ENCODE measurements at places on chromosomes 6 and 20. TPM values are rescaled to one million over a fixed set of nuclear protein-coding genes. Genes with fewer than 3 reads are reported as not detected.

DNA sequence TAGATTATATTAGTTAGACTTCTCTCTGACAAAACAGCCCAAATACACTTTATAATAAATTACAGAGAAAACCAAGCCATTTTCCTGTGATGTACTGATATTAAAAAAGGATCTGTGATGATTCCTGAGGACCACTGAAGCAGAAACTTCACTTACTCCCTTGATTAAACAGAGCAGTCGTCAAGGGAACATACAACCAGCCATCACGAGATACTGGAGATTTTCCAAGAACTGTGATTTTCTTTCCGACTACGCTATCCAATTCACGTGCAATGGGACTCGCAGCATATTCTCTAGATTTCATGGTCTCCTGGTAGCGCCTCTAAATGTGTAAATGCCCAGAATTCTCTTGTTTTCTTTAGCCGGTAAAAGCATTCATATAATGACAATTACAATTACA, 377.4 kb downstream of the PHF3 start:
- peaks cover 7% of the 10 kb centered on the region for H3K4me1 ChIP-seq
- no peak overlapping the region for H3K4me3 ChIP-seq
- no peak for DNase-seq
- H3K27ac ChIP-seq = no peak overlapping the region
- no peaks in the 10 kb centered on the region for H3K27me3 ChIP-seq
- H3K36me3 ChIP-seq = no peaks in the 10 kb centered on the region

DNA sequence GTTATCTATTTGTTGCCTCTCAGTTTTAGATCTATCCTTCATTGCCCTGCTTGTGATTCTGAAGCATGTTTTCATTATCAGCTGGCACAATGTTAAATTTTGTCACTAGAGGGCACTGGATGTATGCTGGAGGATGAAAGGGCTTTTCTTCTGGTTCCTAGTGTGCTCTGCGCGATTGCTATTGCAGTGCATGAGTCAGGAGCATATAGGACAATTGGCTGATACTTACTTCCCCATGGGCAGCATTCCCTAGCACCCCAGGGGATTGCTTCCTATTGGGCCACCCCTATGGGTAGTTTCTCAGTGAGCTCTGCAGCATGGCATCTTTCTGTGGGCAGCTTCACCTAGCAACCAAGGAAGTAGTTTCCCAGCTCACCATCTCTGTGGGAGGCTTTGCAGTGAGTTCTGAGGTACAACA, 280.3 kb upstream of the SYNCRIP start:
- no peak overlapping the region for H3K27ac ChIP-seq
- DNase-seq = no peak
- H3K4me1 ChIP-seq = no peaks in the 10 kb centered on the region
- H3K36me3 ChIP-seq = no peaks in the 10 kb centered on the region

DNA sequence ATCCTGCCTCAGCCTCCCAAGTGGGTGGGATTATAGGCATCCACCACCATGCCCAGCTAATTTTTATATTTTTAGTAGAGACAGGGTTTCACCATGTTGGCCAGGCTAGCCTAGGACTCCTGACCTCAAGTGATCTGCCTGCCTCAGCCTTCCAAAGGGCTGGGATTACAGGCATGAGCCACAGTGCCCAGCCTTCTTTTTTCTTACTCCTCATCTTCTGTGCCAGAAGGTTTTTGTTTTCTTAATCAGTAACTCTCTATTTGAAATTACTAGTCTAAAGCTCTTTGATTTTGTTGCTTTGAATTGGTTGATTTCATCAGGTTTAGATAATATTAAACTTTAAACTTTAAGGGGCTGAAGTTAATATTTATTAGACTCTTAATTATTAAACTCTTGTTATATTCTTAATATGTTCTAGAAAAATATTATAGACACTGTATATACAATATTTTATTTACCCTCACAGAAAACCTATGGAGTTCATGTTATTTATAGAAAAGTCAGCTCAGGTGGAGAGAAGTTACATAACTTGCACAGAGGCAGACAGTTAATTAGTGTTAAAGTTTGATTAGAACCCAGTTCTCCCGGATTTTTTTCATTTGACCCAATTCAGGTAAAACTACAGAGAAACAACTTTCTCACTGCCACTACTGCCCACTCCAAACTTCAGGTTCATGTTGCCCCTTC, 177.4 kb upstream of the SGK1 start:
- H3K27me3 ChIP-seq = no peaks in the 10 kb centered on the region
- no peak for DNase-seq
- no peak overlapping the region for H3K27ac ChIP-seq

DNA sequence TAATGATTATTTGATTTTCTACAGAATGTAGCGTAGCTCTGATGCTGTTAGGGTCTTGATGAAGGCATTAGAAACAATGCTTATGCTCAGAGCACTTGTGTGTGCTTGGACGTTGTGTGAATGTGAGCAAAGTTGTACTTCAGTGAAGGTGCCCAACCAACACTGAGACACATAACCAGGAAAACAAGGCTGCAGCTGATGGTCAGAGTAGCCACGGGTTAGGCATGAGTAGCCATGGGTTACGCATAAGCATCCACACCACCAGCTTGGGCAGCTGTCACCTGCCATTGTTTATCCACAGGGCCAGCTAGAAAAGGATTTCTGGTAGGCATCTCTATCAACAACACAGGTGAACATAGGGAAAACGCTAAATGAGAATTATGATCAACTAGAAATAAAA, 326.6 kb downstream of the NRN1 start:
- H3K4me1 ChIP-seq = no peaks in the 10 kb centered on the region
- H3K4me3 ChIP-seq = no peak overlapping the region
- no peak overlapping the region for H3K27ac ChIP-seq
- H3K36me3 ChIP-seq = no peaks in the 10 kb centered on the region
- no peak for DNase-seq

- no peak for DNase-seq
- H3K36me3 ChIP-seq = no peaks in the 10 kb centered on the region
- H3K4me1 ChIP-seq = no peaks in the 10 kb centered on the region
- no peaks in the 10 kb centered on the region for H3K27me3 ChIP-seq
- no peak overlapping the region for H3K27ac ChIP-seq
Observed at GRCh38 chr6:37259191-37259590, 1.2 kb upstream of the TMEM217 start.

DNA sequence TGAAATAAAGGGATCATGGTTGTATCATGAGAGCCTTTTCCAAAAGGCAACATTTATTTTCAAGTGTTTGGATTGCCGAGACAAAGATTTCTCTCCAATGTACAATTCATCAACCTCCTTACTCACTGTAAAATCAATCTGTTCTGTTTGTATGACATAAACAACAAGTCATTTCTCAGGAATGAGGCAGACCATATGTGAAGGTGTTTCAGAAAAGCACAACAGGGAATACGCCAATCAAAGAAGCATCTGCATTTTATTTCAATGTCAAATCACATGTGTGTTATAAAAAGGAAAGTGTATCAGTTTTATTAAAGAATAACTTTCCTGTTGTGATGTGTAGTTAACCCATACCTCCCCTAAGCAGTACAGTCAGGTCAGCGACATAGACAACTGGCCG, 653.7 kb downstream of the TFAP2A start:
- H3K27me3 ChIP-seq = no peaks in the 10 kb centered on the region

- no peak for DNase-seq
- no peaks in the 10 kb centered on the region for H3K27me3 ChIP-seq
- H3K4me3 ChIP-seq = peak overlapping the region; percentile 16
- H3K27ac ChIP-seq = peak overlapping the region; percentile 94
- no peaks in the 10 kb centered on the region for H3K36me3 ChIP-seq
- H3K4me1 ChIP-seq = no peaks in the 10 kb centered on the region
Observed at GRCh38 chr6:26215585-26216358, 128.5 kb downstream of the HFE start.

DNA sequence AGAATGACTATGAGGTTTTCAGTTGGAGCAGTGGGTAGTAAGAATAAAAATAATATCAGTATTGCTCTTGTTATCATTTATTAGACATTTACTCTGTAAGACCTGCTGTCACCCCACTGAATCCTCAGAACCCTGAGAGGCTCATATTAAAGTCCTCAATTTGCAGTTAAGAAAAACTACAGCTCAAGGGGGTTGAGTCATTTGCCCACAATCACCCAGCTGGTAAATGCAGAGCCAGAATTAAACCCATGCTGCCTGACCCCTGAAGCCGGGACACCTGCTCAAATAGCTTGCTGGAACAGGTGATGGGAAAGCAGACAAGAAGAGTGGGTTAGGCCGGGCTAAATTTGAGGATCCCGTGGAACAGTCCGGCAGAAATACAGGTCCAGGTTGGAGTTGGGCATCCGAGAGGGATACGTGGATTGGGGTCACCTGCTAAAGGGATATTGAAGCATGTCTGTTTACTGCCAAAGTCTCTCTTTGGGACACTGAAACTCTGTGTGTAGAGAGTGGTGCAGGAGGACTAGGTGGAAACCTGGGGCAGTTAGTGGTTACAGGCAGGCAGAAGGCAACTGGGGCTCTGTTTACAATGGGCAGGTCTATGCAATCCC, 344.1 kb downstream of the CDC5L start:
- no peaks in the 10 kb centered on the region for H3K36me3 ChIP-seq
- no peaks in the 10 kb centered on the region for H3K27me3 ChIP-seq
- no peak overlapping the region for H3K27ac ChIP-seq
- no peaks in the 10 kb centered on the region for H3K4me1 ChIP-seq
- no peak overlapping the region for H3K4me3 ChIP-seq

GRCh38 chr6:118940770-118941169, 5.8 kb upstream of the MCM9 start:
- no peak overlapping the region for H3K4me3 ChIP-seq
- H3K27ac ChIP-seq = no peak overlapping the region
- H3K4me1 ChIP-seq = no peaks in the 10 kb centered on the region
- no peaks in the 10 kb centered on the region for H3K36me3 ChIP-seq

DNA sequence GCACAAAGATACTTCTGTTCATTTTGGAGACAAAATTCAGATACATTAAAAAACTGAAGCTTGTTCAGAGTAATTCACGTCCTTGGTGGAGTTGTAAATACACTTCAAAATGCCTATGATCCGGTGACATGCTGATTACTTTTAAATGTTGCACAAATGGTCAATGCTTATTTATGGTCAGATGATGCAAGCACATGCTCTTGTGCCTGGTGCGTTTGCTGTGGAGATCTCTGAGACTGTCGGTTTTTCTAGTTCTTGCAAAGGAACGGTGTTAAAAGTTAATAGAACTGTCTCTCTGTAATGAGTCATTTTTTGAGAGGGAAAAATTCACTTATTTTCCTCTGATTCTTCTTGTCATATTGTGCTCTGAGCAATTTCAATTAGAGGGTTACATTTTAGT, 45.2 kb upstream of the EDN3 start:
- H3K4me3 ChIP-seq = no peak overlapping the region
- H3K4me1 ChIP-seq = no peaks in the 10 kb centered on the region
- no peak for DNase-seq

Gene WFDC10B
- total RNA-seq = not detected

Gene ZFP64
- total RNA-seq = 14.0 TPM

Gene IRAK1BP1
- 7.5 TPM for total RNA-seq
